ENCODE measurements at places on chromosomes 7 and 10. TPM values are rescaled to one million over a fixed set of nuclear protein-coding genes. Genes with fewer than 3 reads are reported as not detected.

The HOXA10 gene
- total RNA-seq, result 30.6 TPM

The FAM171A1 gene
- total RNA-seq, result 13.1 TPM

The CDHR1 gene
- 0.11 TPM for total RNA-seq

The ACTL6B gene
- total RNA-seq, result not detected

The SMARCD3 gene
- total RNA-seq, result 43.1 TPM

Measured in articular chondrocyte of knee joint (primary cell).